ENCODE measurements at places on chromosomes 11 and 22.

DNA sequence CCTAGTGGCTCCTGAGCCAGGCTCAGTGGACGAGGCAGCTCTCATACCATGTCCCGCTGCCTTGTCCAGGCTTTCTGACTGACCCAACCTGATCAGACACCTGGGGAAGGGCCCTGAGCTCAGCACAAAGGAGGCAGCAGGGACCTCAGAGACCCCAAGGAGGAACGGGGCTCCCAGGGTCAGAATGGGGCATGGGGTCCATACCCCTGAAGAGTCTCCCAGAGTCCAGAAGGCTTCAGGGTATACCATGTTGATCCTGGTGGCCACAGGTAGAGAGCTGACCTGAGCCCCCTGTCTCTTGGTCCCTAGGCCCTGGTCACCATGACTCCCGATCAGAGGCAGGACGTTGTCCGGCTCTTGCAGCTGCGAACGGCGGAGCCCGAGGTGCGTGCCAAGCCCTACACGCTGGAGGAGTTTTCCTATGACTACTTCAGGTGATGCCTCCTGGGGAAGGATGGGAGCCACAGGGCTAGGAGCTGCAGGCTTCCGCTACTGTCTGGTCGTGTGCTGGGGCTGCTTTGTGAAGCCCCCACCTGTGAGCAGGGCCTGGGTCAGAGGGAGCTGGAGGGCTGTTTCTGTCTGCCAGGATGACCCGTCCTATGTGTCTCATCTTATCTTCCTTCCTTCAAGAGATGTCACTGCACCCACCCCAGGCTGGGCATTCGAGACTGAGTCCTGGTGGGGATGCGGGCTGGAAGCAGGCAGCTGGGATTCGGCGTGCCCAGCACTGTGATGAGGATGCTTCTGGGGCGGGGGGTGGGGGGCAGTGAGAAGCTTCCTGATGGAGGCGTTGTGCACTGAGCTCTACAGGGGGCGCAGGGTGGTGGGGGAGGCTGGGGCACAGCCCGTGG is 74.2 kb downstream of the MYO7A start:
- no peak for DNase-seq

DNA sequence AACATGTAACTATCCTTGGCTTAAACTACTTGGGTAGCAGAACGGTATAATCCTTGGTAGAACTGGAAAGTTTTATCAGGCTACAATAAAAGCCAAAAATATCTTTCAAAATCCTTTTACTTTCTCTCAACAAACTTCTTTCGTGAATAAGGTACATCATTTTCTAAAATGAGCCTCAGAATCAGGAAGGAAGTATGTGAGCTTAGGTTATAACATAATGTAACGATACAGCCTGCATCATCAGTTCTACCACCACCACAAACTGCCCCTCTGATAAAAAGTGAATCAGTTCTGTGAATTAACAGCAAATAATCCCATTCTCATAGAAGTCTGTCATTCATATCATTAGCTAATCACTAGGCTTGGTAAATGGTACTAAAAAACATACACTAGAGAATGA is 244.3 kb downstream of the SBF2 start:
- no peak for DNase-seq

DNA sequence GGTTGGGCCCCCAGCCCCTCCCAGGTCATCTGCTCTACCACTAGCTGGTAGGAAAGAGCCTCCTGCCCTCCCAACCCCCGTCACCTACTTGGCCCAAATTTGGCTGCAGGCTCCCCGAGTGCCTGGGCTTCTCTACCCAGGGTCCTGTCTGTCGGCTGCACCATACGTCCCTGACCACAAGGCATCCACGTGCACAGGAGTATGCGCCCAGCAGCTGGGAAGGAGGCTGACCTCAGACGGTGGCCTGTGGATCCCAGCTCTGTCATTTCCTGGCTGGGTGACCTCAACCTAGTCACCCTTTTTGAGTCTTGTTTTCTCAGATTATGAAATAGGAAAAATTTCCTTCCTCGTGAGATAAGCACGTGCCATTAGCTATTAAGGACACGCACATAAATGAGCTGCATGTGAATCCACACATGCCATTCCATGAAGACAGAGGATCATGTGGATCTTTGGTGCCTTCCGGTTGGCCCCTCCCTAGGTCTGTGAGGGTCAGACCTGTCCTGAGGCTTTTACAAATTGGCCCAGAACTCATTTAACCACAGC is 13.7 kb downstream of the CYB561A3 start:
- no peak for DNase-seq

DNA sequence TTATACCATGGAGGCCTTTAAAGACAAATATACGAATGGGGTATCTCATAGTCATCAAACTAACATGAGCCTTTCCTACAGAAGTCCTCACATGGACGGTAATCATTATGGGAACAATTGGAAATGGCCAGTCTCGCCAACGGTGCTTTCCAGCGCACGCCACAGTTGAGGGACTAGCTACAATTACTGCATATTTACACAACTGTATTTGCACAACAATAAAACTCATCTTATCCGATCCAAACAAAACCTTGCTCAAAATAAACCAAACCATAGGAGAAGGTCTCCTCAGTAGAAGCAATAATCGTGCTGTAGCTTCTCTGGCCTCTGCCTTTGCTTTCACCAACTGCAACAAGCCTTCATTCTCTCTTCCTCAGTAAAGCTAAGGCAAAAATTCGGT is 5.9 kb downstream of the CADM1 start:
- no peak for DNase-seq

DNA sequence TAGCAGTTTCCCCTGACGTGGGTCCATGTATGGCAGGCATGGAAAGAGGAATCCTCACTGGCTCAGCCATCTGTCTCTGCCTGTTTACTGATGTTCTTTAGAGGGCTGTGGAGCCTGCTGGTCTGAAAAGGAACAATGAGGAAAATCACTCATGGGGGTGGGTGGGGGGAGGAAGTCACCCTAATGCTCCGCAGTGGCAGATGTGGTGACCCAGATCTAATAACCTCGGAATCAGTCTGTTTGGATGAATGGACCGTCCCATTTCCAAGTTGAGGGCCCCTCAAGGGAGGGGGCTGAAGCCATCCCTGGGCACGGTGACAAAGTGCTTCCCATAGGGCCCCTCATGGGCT is 4.4 kb downstream of the BCR start:
- no peak for DNase-seq

GRCh38 chr11:3177931-3178330 is 12.8 kb upstream of the OSBPL5 start:
- no peak for DNase-seq

DNA sequence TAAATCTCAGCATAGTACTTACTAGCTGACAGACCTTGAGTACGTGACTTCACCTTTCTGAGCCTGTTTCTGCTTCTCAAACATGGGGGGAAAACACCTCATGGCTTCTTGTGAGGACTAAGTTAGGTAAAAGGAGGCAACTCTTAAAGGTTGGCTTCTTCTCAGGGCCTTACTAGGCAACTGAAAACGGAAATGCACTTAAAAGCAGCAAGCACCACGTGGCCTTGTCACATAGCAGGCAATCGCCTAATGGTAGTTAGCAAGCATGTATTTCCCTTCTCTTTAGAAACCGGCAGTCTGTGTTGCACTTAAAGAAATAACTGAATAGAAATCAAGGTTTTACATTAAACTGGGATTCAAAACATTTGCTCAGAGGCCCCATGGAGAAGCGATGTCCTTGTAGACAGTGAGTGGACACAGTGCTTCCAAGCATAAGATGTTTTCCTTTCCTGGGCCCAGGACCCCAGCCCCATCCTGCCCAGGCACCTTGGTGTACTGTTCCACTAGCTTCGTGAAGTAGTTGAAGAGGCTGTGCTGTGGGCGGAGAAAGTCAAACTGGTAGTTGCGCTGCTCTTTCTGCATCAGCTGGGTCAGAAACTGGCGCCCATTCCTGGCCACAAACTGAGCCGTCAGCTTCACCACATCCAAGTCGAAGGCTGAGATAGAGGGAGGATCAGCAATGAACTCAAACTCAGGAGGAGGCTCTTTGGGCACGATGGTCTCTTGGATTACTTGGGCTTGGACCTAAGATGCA is 12.1 kb downstream of the SF3A1 start:
- no peak for DNase-seq

GRCh38 chr11:70807195-70807543 is 408.8 kb downstream of the CTTN start:
- DNase-seq, result no peak

DNA sequence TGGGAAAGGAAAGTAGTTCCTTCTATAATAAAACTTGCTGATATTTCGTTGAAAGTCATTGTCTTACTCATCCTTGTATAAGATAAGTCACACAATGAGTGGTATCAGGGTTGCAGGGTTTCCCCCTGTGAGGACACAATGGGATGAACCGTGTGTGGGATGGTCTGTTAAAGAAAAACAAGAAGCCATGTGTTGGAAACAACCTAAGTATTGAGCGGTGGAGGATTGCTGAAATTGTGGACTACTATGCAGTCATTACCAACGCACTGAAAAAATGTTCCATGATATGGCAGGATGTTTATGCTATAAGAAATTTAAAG is 28.6 kb downstream of the PTPRJ start:
- peak; percentile 52 for DNase-seq

DNA sequence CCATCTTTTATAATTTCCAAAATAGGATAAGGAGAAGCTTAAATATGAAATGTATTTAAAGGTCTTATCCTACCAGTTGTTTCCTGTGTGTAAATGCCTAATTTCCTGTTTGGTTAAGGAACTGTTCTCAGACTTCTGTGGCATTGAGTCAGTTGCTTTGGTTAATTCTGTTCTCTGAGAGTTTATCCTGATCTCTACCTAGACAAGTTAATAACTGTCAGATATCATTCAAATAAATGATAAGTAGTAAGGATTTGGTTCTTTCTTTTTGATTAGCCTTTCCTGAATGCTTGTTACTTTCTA is 39.5 kb downstream of the CTNND1 start:
- DNase-seq, result no peak

DNA sequence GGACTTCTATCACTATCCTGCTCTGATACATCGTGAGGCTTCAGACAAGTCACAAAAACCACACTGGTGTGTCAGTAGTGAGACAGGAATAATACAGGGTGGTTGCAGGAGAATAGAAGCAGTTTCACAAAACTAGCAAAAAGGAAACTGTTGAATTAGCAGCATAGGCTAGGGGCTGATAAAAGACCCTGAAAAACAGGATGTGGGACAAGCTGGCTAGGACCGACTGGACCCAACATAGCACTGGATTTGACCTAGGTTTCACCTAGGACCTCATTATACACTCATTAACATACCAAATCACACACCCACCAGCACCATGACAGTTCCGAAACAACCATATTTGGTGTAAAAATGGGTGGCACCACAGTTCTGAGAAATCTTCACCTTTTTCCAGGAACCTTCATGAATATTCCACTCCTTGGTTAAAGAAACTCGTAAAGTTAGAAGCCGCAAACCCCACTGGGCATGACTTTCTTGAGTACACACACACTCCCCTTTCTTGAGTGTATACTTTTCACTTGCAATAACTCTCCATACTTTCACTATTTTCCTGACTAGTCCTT is 76.2 kb downstream of the SLC1A2 start:
- DNase-seq, result peak; percentile 8
